ENCODE measurements at places on chromosomes 6 and 20.

DNA sequence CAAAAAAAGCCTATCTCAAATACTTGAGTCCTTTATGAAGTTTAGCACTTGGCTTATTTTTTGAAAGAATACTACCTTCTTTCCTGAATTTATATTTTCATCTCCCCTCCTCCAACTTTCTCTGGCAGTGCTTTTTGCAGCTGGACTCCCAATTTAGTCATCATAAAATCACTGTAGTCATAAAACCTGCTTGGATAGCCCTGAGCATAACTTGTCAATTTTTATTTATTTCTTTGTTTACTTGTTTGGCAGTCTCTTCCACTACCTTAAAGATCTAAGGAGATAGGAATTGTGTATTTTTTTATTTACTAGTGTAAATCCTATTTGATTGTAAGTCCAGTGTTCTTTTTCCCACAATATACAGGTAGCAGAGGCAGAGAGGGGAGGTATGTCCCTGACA, 11.2 kb upstream of the EDN1 start:
- no peak for DNase-seq

DNA sequence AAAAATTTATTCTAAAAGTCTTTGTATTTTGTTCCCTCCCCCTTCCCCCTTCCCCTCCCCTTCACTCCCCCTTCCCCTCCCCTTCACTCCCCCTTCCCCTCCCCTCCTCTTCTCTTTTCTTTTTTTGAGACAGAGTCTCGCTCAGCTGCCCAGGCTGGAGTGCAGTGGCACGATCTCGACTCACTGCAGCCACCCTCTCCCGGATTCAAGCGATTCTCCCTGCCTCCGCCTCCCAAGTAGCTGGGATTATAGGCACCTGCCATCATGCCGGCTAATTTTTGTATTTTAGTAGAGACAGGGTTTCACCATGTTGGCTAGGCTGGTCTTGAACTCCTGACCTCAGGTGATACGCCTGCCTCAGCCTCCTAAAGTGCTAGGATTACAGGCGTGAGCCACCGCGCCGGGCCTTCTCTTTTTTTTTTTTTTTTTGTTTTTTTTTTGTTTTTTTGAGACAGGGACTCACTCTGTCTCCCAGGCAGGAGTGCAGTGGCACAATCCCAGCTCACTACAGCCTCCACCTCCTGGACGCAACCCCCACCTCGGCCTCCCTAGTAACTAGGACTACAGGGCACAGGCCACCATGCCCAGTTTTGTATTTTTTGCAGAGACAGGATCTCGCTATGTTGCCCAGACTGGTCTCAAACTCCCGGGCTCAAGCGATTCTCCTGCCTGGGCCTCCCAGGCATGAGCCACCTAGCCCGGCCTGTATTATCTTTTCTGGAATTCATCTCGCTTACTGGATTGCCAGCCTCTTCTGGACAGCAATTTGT, 1.1 kb upstream of the AFG1L start:
- DNase-seq: no peak

DNA sequence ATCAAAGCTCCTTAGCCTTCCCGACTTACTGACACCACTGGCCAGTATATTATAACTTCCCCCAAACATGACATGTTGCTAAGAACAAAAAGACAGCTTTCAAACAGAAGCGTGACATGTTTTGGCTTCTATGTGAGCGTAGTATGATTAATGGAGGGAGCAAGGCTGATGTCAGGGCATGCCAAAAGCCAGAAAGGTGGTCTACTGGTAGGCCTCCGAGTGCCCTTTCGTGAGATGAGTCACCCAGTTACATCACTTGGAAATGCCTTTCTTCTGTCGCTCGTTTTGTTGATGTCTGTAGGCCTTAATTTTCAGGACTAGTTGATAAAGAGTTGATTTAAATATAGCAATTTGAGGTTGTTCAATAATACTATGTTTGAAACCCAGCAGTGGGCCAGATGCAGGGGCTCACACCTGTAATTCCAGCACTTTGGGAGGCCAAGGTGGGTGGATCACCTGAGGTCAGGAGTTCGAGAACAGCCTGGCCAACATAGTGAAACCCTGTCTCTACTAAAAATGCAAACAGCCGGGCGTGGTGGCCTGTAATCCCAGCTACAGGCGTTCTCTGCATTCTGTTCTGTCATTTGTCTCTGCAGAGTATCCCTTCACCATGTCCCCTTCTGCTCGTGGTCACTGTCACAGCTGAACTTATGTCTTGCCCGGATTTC, 53.3 kb downstream of the CNKSR3 start:
- DNase-seq: no peak

GRCh38 chr6:100307561-100307960, 157.2 kb downstream of the SIM1 start:
- no peak for DNase-seq

- DNase-seq: no peak
Observed at GRCh38 chr20:14720251-14720650, 382.8 kb upstream of the FLRT3 start.

GRCh38 chr6:41713159-41713649, 22.2 kb downstream of the TFEB start:
- DNase-seq: peak; percentile 63

DNA sequence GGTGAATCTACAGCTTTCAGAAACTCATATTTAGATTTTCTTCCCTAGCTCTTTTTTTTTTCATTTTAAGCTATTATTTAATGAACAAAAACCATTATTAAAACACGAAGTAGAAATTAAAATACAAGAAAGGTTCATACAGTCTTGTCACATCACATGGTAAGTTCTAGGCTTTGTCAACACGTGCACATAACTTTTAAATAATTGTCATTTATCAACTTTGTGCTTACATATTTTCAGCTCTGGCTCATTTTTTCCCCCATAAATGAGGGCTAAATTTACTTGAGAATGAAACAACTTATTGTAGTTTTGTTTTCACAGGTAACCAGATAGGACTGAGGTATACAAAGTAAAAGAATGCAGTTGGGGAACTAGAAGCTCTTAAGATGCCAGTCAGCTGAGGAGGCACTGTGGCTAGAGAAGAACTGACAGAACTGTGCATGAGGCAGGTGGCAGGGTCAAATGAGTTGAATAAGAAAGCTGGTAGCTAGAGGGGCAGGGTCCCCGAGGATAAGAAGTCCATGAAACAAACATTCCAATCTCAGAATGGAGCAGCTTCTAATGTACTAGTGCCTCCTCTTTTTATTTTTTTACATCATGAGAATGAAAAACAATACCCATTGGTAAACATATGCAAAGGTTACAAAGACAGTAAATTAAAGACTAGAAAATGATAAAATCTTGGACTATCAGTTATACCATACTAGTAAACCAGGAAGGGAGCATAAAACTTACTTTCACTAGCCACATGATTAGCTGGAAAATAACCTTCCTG, 141.5 kb downstream of the MYB start:
- no peak for DNase-seq

- no peak for DNase-seq
Observed at GRCh38 chr6:109486068-109486467, 3.0 kb upstream of the ZBTB24 start.

- no peak for DNase-seq
Observed at GRCh38 chr6:11232770-11233626, 530 bp upstream of the NEDD9 start.

DNA sequence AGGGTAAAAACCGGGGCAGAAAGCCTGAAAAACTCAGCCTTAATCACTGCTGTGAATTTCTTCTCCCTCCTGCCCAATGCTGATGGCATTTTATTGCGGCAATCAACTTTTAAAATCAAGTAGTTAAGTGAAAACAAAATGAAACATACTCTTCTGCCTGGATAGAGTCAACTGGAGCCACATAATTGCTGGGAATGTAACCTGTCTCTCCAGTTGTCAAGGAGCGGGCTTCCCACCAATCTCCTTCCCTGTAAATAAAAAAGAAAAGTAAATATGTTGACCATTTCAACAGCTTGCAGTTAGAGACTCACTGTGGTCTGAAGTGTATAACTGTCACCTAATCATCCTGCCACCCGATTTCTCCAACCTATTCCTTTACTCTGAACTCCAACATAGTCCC, 102.1 kb upstream of the TRAF3IP2 start:
- no peak for DNase-seq

GRCh38 chr6:78076371-78076770, 423.5 kb downstream of the MEI4 start:
- DNase-seq: no peak

- DNase-seq: peak; percentile 56
Observed at GRCh38 chr20:64083378-64083803, 807 bp downstream of the LKAAEAR1 start.

DNA sequence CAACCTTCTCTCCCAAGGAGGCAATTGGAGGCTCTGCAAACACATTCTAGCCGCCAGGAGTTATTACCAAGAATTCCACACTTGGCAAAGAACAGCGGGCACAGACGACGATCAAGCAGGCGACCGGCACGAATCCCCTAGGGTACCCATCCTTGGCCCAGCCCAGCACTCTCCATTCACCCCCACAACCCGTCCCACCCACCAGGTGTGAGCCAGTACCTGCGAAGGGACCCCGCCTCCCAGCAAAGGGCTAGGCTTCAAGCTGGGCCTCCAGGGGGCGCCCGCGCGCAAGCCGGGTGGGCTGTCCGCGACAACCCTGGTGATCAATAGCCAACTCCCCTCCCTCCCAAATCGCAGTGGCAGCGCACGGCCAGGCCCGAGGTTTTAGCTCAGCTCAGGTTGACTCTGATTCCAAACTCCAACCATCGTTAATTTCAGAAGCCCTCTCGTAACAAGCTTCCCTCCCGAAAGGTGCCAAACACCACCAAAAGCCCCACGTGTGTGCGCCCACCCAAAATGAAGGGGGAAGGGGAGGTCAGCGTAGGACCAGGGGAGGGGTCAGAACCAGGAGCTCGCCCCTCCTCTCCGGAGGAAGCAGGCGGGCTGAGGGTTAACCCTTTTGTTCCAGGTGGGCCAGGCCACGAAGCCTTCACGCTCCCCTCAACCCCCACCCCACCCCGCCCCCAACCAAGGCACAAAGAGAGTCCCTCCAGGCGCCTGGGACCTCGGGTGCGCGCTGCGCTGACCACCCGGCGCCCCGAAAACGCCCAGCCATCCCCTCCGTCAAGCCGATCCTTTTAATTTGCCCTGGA, 2.1 kb downstream of the SALL4 start:
- peak; percentile 44 for DNase-seq

DNA sequence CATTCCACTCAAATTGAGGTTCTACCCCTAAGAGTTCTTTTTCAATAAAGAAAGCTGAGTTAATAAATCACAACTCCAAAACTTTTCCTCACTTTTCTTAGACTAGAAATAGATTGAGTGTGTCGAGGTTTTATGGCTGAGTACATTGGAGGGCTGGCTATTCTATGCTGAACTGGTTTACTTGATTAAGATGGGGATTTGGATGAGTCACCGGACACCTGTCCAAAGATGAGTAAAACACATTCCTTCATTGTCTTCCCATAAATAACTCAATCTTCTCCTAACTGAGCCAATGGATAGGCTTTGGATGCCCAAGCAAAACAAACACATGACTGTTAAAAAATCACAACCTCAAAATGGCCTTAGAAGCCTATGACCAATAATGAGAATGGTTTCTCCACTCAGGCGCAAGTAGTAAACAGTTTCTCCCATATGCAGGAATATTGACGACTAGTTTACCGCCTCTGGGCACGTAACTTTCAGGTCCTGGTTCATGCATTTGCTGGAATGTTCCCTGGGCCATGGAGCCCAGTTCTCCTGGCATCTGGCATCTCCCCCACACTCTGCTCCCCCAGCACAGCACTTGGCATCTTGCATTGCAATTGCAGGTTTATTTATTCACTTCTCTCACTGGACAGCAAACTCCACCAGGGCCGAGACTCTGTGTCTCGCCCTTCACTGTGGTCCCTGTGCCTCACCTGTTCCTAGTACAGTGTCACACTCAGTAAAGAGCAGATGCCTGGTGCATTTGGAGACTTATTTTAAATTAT, 43.9 kb downstream of the BCAS1 start:
- no peak for DNase-seq

GRCh38 chr6:165616116-165616515, 46.9 kb downstream of the PDE10A start:
- no peak for DNase-seq

GRCh38 chr6:36963451-36964290, 9.1 kb downstream of the PI16 start:
- peak; percentile 53 for DNase-seq

DNA sequence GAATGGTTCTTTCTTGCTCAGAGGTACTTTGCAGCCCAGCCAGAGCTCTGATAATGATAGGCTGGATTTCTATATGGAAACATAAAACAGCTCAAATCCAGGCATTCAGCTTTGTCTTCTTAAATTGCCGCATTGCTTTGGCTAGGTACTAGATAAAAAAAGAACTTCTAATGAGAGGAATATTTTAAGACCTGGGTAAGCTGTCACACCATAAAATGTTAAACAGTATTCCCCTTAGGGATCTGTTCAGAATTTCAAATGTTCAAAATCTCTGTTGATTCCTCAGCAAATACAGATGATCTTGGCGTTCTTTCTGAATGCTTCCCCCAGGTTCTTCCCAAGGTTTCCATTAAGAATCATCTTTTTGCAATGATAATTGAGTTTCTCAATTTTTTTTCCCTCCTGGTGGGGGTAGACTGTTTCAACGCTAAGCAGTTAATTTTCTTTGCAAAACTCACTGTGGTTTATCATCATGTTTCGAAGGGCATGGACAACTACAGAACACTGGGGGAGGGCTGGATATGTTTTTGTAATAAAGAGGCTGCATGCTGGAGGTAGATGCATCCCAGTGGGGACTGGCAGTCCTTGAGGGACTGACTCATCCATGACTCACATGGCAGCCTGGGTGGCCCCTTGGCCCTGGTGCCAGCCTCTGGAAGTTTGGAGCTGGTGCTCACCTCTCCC, 31.0 kb downstream of the TIAM2 start:
- DNase-seq: no peak

DNA sequence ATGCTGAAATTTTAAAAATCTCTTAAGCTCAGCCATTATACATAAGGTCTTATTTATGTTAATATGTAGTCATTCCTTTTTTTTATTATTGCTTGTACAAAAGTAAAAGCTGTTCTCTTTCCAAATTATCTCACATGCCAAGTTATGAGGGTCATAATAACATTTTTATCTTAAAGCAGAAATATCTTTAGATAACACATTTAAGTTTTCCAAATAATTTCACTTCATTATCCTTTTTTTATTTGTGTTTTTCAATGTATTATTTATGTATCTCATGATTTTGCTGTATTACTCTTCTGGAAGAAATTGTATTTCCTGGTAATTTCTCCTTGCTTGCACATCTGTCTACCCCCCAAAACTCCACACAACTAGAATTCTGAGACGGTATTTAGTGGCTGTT, 461.1 kb upstream of the SOX4 start:
- no peak for DNase-seq

DNA sequence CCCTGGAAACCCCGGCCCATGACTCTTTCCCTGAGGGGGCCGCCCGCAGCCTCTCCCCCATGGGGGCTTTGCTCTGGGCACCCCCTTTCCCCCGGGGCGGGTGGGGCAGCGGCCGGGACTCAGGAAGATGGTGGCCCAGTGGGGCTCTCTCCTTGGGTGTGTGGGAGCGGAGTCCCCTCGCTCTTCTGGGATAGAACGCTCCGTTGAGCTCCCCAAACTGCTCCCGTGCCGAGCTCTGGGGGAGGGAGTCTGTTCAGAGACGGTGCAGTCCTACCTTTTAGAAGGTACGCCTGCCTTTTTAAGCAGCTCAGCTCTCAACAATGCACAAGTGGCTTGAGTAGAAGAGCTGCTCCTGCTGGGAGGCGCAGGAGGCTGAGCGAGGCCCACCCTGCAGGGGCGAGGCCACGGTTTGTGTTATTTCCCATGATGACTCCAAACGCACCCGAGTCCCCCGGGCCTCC, 21.7 kb upstream of the BHLHE23 start:
- DNase-seq: no peak

Measured in caudate nucleus (tissue), 63 donors.